HepG2 (cell line): ENCODE measurements at places on chromosomes 3 and 15.
A peak's percentile ranks its signal among the peaks of the same experiment; 100 is the strongest.

- no peaks in the 10 kb centered on the region for H3K4me1 ChIP-seq
- DNase-seq = no peak
- no peak overlapping the region for H3K27ac ChIP-seq
- H3K27me3 ChIP-seq = no peaks in the 10 kb centered on the region
- H3K36me3 ChIP-seq = no peaks in the 10 kb centered on the region
Measured at GRCh38 chr3:175670557-175670956, 811.4 kb downstream of the NAALADL2 start.

GRCh38 chr15:100727291-100727851, 125.0 kb downstream of the ASB7 start:
- no peaks in the 10 kb centered on the region for H3K27me3 ChIP-seq
- H3K36me3 ChIP-seq = no peaks in the 10 kb centered on the region
- H3K4me1 ChIP-seq = peaks cover 39% of the 10 kb centered on the region
- H3K27ac ChIP-seq = no peak overlapping the region
- no peak for DNase-seq
- no peak overlapping the region for H3K4me3 ChIP-seq

GRCh38 chr3:105490045-105490444, 123.3 kb downstream of the ALCAM start:
- DNase-seq = no peak

DNA sequence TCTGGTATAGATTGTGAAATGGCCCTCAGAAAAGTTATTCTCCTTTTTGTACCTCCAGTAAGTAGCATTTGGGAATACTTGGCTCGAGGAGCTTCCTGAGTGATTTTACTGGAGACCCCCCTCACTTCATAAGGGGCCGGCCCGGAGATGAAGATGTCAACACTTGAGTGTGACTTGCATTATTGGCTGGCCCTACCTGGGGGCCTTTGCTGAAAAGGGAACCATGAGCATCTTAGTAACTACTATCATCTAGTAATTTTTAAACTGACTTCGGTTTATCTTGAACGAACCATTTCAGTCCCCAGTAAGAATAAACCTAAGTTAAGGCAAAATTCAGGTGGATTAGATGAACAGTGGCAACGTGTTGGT, 1.3 kb downstream of the FAIM start:
- no peaks in the 10 kb centered on the region for H3K27me3 ChIP-seq
- H3K4me1 ChIP-seq = peaks cover 27% of the 10 kb centered on the region
- H3K27ac ChIP-seq = no peak overlapping the region
- DNase-seq = no peak

DNA sequence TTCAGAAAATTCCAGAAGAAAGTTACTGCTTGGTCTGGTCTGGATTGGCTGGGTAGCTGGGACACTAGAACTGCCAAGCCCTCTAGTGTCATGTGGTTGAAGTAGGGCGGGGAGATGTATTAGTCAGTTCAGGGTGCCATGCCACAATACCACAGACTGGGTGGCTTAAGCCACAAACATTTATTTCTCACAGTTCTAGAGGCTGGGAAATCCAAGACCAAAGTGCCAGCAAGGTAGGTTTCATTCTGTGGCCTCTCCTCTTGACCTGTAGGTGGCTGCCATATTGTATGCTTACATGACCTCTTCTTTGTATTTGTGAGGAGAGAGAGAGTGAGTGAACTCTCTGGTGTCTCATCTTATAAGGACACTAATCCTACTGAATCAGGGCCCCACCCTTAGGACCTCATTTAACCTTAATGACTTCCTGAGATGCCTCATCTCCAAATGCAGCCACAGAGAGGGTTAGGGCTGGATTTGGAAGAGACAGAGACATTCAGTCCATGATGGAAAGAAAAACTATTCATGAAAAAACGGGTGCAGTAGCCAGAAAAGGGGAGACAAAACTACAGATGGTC, 18.1 kb upstream of the ZSCAN2 start:
- H3K4me1 ChIP-seq = peaks cover 70% of the 10 kb centered on the region
- DNase-seq = no peak
- H3K4me3 ChIP-seq = no peak overlapping the region
- no peaks in the 10 kb centered on the region; the same call in 1 of the 3 replicates for H3K27me3 ChIP-seq

- peaks cover 53% of the 10 kb centered on the region for H3K4me1 ChIP-seq
- peaks cover 7% of the 10 kb centered on the region; the same call in 2 of the 3 replicates for H3K36me3 ChIP-seq
- H3K27ac ChIP-seq = peak overlapping the region; percentile 75
- H3K27me3 ChIP-seq = no peaks in the 10 kb centered on the region
Measured at GRCh38 chr3:190514413-190515153, 698 bp downstream of the IL1RAP start.

- H3K27me3 ChIP-seq = no peaks in the 10 kb centered on the region
- no peak for DNase-seq
- H3K4me3 ChIP-seq = no peak overlapping the region
- H3K4me1 ChIP-seq = no peaks in the 10 kb centered on the region
- H3K27ac ChIP-seq = no peak overlapping the region
- no peaks in the 10 kb centered on the region for H3K36me3 ChIP-seq
Measured at GRCh38 chr3:169508426-169508825, 155.1 kb downstream of the MECOM start.

DNA sequence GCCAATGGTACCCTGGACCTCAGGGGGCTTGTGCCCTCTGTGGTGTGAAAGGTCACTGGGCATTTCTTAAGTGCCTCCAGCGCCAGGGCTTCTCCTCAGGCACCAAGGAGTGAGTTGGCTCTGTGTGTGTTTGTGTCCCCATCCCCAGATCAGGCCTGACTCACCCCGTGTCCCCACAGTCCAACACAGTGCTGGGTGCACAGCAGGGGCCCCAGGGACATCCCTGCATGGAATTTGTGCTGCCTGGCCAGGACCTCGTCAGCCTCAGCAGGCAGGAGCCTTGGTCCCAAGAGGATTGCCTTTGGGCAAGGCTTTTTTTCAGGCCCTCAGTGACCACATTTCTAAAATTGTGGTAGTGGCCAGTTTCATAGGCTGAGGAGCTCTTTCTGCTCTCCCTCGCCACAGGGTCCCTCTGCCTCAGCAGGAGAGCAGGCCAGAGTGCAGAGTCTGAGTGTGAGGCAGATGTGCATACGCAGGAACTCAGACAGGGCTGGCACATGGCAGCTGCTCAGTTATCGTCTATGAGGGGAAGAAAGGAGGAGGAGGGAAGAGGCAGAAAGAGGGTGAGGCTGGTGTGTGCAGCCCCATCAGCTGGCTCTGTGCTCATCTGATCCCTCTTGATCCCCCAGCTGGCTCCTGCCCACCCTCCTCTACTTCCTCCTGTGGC, 215.6 kb downstream of the RPLP1 start:
- DNase-seq = no peak
- peaks cover 16% of the 10 kb centered on the region for H3K27me3 ChIP-seq

GRCh38 chr3:7875925-7876324, 625.7 kb upstream of the LMCD1 start:
- H3K27me3 ChIP-seq = no peaks in the 10 kb centered on the region
- H3K4me1 ChIP-seq = no peaks in the 10 kb centered on the region
- no peaks in the 10 kb centered on the region for H3K36me3 ChIP-seq
- no peak overlapping the region for H3K4me3 ChIP-seq
- DNase-seq = no peak
- no peak overlapping the region for H3K27ac ChIP-seq

- DNase-seq = no peak
- no peak overlapping the region for H3K4me3 ChIP-seq
- no peaks in the 10 kb centered on the region for H3K4me1 ChIP-seq
- peaks cover 1% of the 10 kb centered on the region for H3K27me3 ChIP-seq
- H3K27ac ChIP-seq = no peak overlapping the region
Measured at GRCh38 chr3:44682182-44682896, 30.1 kb upstream of the ZNF502 start.

DNA sequence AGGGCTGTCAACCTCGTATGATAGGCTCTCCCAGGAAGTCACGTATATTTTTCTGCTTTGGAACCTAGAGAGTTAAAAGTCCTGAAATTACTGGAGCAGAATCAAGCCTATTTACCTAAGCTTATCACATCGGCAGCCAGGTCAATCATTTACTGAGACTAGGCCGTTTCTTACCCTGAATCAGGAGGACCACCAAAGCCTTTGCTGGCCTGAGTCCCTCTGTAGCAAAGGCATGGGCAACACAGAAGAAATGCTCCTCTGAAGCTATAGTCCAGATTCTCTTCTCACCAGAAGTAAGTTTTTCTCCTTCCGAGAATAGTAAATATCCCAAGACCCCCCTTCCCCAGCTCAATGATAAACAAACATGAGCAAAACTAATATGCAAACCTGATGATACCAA, 125.9 kb upstream of the PHLDB2 start:
- no peaks in the 10 kb centered on the region for H3K27me3 ChIP-seq
- H3K27ac ChIP-seq = peak overlapping the region; percentile 70
- peaks cover 83% of the 10 kb centered on the region for H3K4me1 ChIP-seq
- H3K36me3 ChIP-seq = no peaks in the 10 kb centered on the region
- DNase-seq = peak; percentile 86

DNA sequence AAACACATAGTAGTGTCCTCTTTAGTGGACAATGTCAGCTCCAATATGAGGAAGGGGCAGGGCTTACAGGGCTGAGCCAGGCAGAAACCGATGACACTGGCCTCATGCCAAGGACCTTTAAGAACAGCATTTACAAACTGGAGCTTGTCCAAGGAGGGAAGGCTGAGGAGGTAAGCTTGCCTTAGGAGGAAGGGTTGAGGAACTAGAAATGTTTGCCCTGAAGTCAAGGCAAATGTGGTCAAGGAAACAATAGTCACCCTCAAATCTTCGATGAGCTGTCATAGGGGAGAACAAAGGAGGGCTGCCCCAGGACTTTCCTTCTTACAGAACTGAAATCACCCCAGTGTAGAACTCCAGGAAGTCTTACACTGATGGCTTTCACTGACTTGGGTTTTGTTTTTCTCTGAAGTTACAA, 136.4 kb downstream of the LIPC start:
- DNase-seq = no peak
- no peak overlapping the region for H3K4me3 ChIP-seq
- H3K36me3 ChIP-seq = no peaks in the 10 kb centered on the region
- peaks cover 17% of the 10 kb centered on the region; the same call in 1 of the 2 replicates for H3K4me1 ChIP-seq
- no peak overlapping the region for H3K27ac ChIP-seq

DNA sequence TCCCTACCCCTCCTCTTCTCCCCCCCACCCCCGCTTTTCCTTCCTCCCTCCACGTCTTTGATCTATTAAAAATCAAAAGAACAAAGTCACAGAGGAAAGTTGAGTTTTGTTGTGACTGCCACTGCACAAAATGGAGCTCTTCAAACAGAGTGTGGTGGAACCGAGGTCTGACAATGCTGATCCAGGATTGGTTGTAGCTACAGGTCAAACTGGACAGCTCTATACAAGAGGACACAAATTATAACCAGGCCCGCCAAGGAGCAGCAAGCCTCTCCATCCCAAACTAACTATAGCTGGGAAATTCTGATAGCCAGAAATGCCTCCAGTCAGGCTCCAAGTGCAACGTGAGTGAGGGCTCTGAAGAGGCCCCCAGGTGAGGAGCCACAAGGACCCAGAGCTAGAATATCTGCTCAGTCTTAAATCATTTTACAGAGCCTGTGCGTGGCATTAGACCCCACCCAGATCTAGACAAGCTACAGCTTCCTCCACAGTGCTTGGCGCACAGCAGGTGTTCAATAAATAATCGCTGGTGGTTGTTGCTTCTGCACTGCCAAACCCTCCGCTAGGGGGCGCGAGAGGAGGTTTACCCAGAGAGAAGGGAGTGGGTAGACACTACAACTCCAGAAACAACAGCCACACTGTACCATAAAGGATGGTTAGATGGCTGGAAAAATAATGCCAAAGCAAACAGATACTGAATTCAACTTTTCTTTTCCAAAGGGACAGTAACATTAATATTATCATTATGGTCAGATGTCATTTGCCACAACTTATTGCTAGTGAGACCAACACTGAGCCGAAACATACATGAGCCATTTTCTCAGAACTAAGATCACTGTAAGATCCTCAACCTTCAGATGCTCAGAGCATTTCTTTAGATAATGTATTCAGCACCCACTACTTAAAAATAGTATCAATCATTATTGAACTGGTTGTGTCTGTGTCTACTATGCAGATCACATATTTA, 44.6 kb downstream of the ZIC4 start:
- no peaks in the 10 kb centered on the region for H3K4me1 ChIP-seq
- no peak overlapping the region for H3K27ac ChIP-seq
- H3K36me3 ChIP-seq = no peaks in the 10 kb centered on the region
- peaks cover 35% of the 10 kb centered on the region for H3K27me3 ChIP-seq
- peak; percentile 23 for DNase-seq
- no peak overlapping the region for H3K4me3 ChIP-seq

DNA sequence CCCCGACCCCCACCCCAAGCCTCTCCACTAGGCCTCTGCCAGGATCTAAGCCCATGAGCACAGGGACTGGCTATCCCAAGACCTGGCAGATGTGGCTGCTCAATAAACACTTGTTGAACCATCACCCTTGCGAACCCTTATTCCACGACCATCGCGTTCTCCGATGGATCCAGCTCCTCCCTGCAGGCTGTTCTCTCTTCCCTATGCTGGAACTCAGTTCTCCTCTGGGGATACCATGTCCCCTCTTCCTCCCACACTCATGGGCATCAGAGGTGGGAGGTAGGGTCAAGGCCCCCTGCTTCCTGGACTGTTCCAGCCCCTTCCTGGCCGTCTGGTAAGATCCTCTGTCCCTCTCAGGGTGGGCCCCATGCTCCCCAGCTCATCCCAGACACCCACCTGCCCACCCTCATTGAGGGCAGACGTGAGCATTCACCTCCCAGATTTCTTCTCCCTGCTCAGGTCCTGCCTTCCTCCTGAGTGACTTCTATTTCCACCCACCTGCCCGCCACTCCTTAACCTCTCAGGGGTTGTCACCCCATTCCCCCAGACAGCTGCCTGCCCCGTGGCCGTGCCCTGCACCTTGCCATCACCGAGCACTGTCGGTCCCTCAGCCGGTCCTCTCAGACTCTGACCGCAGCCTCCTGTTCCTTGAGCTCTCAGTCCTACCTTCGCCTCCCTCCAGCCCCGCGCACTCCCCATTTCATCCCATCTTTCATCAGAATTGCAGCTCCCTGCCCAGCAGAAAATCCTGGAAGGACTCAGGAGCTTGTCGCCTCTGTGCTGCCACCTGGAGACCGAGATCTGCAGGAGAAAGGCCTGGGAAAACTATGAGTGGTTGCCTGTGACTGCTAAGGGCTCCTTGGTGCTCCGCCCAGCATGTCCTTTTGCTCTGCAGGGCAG, 42.0 kb downstream of the PML start:
- H3K4me1 ChIP-seq = no peaks in the 10 kb centered on the region
- H3K4me3 ChIP-seq = no peak overlapping the region

DNA sequence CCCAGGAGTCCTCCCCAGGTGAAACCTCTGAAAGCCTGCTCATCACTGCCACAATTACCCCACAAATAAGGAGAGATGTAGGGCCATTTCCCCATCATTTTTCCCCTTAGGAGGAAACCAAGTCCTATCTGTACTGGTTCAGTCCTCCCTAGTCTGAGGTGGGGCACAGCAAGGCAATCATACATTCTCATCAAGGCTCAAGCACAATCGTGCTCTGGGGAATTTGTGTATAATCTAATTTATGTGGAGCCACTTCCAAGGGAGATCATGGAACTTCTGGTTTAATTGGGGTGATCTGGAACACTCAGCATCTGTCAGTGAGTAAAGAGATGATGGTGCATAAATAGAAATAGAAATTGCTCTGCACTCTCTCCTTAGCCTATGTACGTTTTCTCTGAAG, 546.9 kb downstream of the IGSF11 start:
- H3K27me3 ChIP-seq = no peaks in the 10 kb centered on the region; the same call in 2 of the 3 replicates
- no peak overlapping the region for H3K27ac ChIP-seq
- no peak for DNase-seq
- H3K36me3 ChIP-seq = no peaks in the 10 kb centered on the region
